ENCODE measurements at places on chromosomes 13 and 19.

DNA sequence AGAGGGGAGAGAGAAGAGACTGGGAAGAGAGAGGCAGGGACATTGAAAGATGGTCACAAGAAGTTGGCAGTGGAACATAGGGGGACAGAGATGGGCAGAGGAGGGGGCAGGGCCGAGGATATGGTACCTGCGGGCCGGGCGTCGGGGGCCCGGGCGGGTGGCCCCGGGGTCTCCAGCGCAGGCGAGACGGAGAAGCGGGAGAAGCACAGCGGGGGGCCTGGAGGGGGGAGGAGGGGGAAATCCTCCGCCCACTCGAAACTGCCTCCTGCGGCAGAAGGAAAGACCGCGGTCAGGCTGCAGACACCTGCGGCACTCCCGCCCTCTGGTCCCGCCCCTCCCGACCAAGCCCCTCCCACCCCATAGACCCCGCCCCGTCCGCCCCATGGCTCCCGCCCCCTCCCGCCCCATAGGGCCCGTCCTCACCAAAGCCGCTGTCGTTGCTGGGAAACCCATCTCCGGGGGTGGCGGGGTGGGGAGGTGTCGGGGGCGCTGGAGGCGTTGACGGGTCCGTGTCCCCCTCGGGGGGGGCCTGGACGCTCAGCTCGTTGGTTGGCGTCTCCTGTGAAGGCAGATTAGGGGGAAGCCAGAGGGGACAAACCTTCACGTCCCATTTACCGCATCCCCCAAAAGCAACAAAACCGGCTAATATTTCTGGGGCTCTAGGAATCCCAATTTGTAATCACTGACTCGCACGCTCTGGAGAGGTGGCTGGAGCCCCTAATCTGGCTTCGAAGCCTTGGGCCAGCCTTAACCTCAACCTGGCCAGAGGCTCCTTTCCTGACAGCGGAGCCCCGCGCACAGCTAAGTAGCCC lies 20.4 kb downstream of the LMTK3 start:
- DNase-seq = peak; percentile 39

DNA sequence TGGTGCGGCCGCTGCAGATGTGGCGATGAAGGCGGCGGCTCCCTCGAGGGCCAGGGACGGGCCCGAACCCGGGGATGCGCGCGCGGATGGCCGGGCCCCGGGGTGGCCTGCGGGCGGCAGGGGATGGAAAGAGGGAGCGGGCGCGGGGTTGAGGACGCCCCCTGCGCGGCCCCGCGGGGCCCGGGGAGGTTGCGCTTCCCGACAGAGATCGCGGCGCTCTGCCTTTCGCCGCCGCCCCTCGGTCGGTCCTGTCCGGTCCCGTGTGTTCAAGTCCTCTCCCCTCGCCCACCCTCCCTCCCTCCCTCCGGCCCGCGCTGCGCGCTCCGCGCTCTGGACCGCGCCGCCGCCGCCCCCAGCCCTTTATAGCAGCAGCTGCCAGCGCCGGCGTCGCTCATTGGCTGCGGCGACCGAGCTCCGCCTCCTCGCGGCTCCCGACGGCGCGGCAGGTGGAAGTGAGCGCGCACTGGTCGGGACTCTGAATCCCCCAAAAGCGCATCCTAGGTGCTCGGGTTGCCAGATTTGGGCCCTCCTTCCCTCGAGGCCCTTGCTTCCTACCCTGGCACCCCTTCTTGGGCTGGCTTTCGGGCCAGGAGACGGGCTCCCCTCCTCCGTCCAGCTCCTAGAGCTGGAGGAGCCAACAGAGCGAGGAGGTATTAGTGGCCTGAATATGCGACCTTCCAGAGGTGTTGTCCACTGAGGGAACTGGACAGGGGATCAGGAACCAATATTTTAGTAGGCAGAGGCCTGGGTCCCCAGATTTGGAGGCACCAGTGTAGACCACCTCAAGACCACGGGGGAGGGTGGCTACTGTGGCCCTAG lies at the start of gene ELAVL3:
Gene ELAVL3 (minus strand): TSS at position 332 of the 819 bp plus-strand sequence. CDS start 438 bp downstream, outside the sequence.
- DNase-seq = peak; percentile 79

DNA sequence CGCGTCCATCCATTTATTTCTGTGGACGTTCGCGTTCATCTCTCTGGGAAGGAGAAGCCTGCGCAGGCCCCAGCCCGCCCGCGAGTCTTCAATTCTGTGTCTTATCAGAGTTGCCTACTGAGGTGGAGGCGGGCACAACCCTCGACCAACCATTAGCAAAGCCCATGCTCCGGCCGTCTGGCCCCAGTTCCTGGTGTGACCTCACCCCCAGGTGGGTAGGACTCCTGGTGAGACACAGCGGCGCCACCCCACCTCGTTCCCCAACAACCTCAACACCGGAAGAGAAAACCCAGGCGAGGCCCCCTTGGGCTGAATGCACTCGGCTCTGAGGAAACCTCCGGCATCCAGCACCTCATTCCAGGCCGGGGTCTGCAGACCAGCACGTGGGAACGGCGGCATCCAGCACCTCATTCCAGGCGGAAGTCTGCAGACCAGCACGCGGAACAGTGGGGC lies 14.7 kb downstream of the ZNF787 start:
- no peak for DNase-seq

GRCh38 chr13:71712988-71713653 lies 153.9 kb downstream of the DACH1 start:
- DNase-seq = no peak

DNA sequence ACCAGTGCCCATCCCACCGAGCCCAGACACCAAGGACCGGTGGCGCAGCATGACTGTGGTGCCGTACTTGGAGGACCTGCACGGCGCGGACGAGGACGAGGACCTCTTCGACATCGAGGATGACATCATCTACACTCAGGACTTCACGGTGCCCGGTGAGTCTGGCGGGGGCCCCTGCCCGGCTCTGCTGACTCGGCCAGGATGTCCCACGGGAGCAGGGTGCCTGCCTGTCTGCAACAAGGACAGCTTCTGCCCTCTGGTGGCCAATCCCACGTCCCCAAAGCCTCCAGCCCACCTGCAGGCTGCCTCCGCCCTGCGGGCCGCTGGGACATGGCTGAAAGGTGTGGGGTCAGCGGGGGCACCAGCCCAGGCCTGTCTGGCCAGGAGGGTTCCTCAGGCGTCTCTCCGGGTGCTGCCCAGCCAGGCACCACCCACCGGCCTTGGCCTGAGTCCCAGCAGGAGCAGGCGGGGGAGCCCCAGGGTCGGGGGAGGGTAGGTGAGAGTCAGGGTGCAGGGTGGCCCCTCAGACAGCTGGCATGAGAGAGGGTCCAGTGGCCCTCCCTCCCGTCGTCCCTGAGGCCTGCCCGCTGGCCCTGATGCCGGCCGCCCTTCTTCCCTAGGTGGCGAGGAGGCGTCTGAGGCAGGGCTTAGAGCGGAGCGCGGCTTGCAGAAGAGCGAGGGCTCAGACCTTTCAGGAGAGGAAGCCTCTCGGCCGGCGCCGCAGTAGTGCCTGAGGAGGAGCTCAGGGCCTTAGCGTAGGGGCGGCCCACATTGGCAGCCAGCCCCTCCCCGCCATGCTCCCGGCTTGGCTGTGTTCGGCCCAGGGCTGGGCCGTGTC lies 14.6 kb downstream of the CBARP start:
- no peak for DNase-seq

DNA sequence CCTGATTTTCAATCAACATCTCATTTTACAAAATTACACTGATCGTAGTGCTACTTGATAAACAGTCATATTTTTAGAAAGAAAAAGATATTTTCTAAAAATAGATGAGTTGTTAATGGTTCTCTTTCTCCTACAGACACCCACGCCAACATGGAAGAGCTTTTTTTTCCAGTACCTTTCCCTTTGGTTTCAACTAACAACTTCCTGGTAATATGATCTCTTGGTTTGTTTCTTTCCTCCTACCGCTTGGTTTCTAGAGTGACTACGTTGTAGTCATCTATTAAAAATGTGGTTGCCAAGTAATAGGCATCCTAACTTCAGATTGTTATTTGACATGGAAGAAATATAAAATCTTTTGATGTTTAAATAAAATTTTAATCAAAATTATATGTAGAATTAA lies 189.0 kb downstream of the LACC1 start:
- DNase-seq = no peak

GRCh38 chr19:47363758-47364531 lies 14.8 kb downstream of the DHX34 start:
- DNase-seq = no peak

DNA sequence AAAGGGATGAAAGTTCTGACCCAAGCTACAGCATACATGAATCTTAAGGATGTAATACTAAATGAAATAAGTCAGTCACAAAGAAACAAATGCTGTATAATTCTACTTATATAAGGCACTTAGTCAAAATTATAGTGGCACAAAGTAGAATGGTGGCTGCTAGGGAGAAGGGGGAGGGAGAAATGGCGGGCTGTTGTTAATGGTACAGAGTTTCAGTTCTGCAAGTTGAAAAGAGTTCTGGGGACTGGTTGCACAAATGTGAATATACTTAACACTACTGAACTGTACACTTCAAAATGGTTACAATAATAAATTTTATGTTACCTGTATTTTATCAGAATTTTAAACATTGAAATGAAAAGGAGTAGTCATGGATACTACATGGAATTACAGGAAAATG lies 48.9 kb upstream of the CLDN10 start:
- no peak for DNase-seq

DNA sequence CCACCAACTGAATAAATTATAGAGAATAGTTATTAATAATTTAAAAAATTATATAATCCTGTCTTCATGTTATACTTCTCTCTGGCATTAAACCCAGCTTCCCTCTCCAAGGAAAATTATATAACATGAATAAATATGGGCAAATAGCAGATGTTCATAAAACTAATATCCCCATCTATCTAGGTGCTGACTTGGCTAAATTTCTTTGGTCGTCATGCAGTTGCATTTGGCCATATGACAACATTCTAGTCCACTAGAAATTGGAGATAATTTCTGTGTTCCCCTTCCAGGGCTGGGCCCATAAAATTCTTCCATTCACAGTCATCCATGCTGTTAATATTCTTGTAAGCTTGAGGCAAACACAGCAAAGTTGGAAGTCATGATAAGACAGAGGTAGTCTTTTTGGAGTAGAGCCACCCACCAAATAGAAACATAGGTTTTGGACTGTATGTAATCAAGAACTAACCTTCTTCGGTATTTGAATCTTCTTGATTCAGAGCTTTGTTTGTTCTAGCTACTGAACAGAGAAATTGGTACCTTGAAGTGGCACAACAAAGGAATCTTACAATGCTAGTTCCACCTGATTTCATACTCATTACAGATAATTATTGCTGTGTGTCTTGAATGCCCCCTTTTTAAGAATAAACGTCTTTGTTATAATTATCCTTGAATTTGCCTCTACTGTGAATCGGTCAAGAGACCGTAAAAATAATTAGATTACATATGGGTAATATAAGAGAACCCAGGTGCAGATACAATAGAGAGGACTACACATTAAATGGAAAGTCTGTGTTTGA lies 678.5 kb upstream of the PCDH20 start:
- peak; percentile 69 for DNase-seq

GRCh38 chr19:35987571-35987896 lies 7.5 kb upstream of the SDHAF1 start:
- no peak for DNase-seq

DNA sequence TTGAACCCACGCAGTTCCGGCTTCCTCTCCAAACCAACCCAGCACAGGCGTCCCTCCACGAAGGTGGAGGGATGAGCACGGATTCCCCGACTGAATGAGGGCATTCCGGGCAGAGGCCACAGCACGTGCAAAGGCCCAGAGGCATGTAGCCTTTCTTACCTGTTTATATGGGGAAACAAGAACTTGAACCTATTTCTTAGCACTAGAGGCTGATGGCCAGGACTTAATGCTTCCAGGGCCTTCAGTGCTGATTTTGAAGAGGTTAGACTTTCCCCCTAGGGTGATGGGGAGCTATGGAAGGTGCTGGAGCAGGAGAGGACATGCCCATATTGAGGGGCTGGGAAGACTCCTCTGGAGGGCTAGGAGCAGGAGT lies 2.0 kb downstream of the MAST3 start:
- DNase-seq = no peak

- no peak for DNase-seq
These were observed 666.4 kb downstream of the OLFM4 start for GRCh38 chr13:53694814-53695532.

DNA sequence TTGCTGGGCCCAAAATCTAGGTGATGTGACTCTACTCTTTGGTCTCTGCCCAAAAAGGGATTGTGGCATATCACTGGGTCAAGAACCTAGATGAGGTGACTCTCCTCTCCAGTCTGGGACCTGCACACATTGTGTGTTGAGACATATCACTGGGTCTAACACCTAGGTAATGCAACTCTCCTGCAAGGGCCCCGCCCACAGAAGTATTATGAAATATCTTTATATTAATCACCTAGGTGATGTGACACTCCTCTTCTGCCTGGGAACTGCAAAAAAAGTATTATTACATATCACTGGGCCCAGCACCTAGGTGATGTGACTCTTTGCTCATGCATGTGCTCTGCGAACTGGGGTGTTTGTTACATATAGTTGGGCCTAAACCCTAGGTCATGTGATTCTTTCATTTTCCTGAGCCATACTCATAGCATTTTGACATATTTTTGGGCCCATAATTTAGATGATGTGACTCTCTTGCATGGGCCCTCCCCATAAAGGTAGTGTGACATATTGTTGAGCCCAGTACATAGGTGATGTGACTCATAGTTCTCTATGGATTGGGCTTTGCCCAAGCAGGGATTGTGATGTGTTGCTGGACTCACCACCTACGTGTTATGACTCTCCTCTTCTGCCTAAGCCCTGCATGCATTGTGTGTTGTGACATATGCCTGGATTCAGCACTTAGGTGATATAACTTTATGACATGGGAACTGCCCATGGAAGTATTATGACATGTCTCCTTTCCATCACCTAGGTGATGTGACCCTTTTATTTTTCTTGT lies 11.2 kb upstream of the ZNF681 start:
- no peak for DNase-seq

GRCh38 chr13:50599046-50599445 lies 244.4 kb downstream of the DLEU7 start:
- DNase-seq = no peak

- no peak for DNase-seq
These were observed 3.9 kb downstream of the CIC start for GRCh38 chr19:42272989-42273406.

DNA sequence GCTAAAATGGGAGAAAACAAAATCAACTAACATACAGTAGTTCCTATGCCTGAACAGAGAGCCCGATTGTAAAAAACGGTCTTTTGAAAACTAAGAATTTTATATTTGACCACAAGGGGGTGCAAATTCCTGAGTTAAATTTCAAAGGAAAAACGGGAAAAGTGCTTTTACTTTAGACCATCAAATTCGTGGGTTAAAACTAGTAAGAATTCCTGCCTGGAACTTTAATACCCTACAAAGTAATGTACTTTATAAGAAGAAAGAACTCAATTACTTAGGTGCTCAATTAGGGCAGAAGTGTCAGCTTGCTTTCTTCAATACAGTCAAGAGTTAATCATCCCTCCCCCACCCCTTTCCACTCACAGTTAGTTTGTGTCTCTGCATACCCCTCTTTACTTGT lies 69.8 kb downstream of the KCNRG start:
- peak; percentile 47 for DNase-seq
